Stimulated activated CD8-positive, alpha-beta memory T cell treated with anti-CD3 and anti-CD28 coated beads, Interleukin-12 subunit alpha, Interleukin-12 subunit beta, amount 100 ng/mL, for 4 hours (primary cell): ENCODE measurements at places on chromosomes 1 and 21.

DNA sequence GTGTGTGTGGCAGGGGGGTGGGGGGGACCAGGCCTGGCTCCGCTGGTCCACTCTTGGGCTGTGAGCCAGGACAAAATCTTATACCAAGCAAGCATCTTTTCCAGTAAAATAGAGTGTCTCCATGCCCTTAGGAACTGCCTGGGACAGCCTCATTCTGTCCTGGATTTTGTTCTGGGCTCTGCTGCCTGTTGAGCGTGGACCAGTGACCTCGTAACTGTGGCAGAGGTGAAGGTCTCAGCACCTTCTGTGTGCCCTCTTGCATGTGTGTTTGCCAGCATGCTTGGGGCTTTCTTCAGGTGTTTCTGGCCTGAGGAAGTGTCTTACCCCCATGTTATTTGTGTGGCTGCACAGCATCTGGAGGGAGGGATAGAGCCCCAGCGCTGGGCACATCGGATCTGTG is 45.7 kb downstream of the GALNT2 start:
- no peak for DNase-seq

GRCh38 chr1:71464016-71464415 is 383.2 kb upstream of the ZRANB2 start:
- no peak for DNase-seq

GRCh38 chr1:5686195-5686594 is 306.0 kb downstream of the NPHP4 start:
- no peak for DNase-seq

GRCh38 chr1:183566026-183566425 is 24.2 kb downstream of the NCF2 start:
- DNase-seq = no peak

DNA sequence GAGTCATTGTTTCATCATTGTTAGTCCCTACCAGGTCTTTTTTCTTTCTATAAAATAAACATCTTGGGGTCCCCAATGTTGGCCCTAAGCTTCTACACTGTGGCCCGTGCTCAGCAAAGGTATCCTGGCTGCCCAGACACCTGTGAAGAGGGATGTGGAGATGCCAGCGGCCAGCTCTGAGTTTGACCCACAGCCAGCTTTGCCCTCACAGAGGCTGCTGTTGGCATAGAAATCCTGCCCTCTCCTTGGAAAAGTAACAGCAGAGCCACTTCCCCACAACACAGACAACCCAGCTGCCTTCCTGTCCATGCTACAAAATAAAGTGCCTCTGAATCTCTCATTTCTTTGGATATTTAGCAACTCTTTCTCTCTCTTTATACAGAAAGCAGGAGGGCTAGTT is 6.0 kb downstream of the TRIM62 start:
- no peak for DNase-seq
